ENCODE measurements at places on chromosomes 16 and 17. TPM values are rescaled to one million over a fixed set of nuclear protein-coding genes. Genes with fewer than 3 reads are reported as not detected.

- H3K4me1 ChIP-seq = peaks cover 6% of the 10 kb centered on the region
- peak overlapping the region; percentile 53 for H3K4me3 ChIP-seq
- H3K36me3 ChIP-seq = no peaks in the 10 kb centered on the region
- H3K27me3 ChIP-seq = no peaks in the 10 kb centered on the region
- peak; percentile 68 for DNase-seq
These were observed 50.8 kb downstream of the TBC1D26 start for GRCh38 chr17:15782866-15783265.

GRCh38 chr16:72896485-72897118 lies 151.3 kb downstream of the ZFHX3 start:
- H3K4me1 ChIP-seq = peaks cover 11% of the 10 kb centered on the region
- no peaks in the 10 kb centered on the region for H3K27me3 ChIP-seq
- no peak overlapping the region for H3K4me3 ChIP-seq
- DNase-seq = no peak
- H3K36me3 ChIP-seq = no peaks in the 10 kb centered on the region

- H3K27ac ChIP-seq = peak overlapping the region; percentile 83
- H3K4me1 ChIP-seq = peaks cover 82% of the 10 kb centered on the region
- no peaks in the 10 kb centered on the region for H3K36me3 ChIP-seq
- H3K4me3 ChIP-seq = no peak overlapping the region
These were observed 3.0 kb upstream of the BCAR1 start for GRCh38 chr16:75254359-75254837.

GRCh38 chr16:31083981-31084380 lies 4.8 kb downstream of the PRSS53 start:
- H3K27ac ChIP-seq = no peak overlapping the region
- DNase-seq = no peak

DNA sequence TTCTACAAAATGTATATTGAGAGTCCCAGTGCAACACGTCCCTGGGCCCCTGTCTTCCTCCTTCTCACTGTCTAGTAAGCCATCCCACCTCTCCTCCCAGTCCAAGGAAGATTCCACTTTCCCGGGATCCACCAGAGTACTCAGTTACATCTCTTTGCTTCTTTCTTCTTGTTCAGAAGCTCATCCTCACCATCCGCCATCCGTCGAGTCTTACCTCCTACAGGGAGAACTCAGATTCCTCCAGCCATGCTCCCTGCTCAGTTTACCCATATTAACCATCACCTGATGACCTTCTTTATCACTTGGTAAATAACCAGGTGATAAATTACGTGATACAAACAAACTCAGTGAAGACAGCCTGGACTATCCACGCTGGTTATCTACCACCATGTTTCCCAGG lies 57.1 kb downstream of the CYTH1 start:
- H3K4me1 ChIP-seq = peaks cover 71% of the 10 kb centered on the region
- H3K4me3 ChIP-seq = no peak overlapping the region

DNA sequence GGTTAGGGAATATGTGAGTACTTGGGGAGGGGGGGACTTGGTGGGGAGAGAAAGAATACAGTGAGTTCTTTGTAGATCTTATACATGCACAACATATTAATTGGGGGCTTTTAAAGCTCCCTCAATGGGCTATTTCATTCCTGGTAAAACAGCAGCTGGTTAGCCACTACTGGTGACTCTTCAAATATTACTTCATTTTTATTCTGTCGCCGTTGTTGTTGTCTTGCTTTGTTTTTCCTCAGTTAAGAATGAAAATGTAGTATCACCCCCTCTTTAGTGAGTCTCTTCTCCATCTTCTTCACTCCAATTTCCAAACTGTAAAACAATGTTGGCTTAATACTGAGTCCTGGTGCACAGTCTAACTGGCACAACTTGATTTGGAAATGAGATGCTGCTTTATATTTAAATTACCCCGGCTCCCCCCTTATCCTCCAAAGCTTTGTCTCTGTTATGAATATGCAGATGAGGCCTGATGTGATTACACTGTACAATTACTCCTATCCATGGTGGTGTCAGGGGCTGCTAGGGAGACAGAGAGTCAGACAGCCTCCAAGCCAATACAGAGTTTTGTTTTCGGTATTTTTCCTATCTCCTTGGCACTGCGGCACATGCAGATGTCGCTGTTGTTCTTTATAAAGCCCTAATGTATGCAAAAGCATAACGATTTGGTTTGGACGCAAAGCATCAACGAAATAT lies 256.9 kb upstream of the PMFBP1 start:
- H3K4me1 ChIP-seq = no peaks in the 10 kb centered on the region
- H3K27ac ChIP-seq = no peak overlapping the region
- no peak overlapping the region for H3K4me3 ChIP-seq

- no peak overlapping the region for H3K27ac ChIP-seq
- no peak overlapping the region for H3K4me3 ChIP-seq
These were observed 1.7 kb upstream of the GCGR start for GRCh38 chr17:81802048-81802758.

DNA sequence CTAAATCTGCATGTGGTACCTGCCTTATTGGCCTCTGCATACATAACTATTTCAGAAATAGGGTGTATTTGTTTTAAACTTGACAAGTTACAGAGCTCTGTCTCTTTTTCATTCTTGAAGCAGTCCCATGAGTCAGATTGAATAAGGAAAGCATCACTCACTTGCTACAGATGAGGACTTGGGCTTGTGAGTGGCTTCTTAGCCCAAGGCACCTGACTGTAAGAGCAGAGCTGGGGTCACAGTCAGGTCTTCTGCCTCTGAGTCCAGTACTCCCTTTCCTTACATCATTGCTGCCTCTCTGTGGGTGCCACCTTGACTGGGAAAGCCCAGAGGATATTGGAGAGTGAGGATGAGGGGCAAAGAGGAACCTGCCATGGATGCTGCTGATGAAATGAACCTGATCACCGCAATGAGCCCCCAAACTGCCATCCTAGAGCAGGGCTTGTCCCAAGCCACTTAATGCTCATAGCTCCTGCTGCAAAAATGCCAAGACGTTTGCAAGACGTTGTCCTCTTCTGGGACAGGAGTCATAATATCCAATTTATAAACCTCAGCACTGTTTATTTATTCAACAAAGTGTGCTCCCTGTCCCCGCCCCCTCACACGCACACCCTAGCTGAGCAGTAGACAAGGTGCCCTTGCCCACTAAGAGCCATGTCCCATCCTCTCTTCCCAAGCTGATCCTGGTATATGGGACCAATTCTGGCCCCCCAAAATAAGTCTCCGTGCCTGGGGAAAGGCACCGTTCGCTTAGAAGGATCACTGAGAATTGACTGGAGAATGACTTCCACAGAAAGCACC lies 74.1 kb downstream of the CCDC182 start:
- no peaks in the 10 kb centered on the region for H3K36me3 ChIP-seq
- no peak for DNase-seq
- H3K27me3 ChIP-seq = no peaks in the 10 kb centered on the region
- peak overlapping the region; percentile 6 for H3K27ac ChIP-seq
- no peak overlapping the region for H3K4me3 ChIP-seq

DNA sequence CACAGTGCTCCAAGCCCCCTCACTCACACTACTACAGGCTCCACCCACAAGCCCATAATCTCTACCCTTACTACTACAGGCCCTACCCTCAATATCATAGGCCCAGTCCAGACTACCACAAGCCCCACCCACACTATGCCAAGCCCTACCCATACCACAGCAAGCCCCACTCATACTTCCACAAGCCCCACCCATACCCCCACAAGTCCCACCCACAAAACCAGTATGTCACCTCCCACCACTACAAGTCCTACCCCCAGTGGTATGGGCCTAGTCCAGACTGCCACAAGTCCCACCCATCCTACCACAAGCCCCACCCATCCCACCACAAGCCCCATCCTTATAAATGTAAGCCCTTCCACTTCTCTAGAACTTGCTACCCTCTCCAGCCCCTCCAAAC lies 13.8 kb downstream of the RIPOR1 start:
- peaks cover 38% of the 10 kb centered on the region for H3K36me3 ChIP-seq
- no peak for DNase-seq
- no peaks in the 10 kb centered on the region for H3K27me3 ChIP-seq
- no peak overlapping the region for H3K4me3 ChIP-seq

GRCh38 chr16:51035711-51036110 lies 115.4 kb downstream of the SALL1 start:
- H3K27me3 ChIP-seq = no peaks in the 10 kb centered on the region
- H3K27ac ChIP-seq = no peak overlapping the region
- no peak for DNase-seq
- no peaks in the 10 kb centered on the region for H3K36me3 ChIP-seq
- peaks cover 7% of the 10 kb centered on the region for H3K4me1 ChIP-seq

DNA sequence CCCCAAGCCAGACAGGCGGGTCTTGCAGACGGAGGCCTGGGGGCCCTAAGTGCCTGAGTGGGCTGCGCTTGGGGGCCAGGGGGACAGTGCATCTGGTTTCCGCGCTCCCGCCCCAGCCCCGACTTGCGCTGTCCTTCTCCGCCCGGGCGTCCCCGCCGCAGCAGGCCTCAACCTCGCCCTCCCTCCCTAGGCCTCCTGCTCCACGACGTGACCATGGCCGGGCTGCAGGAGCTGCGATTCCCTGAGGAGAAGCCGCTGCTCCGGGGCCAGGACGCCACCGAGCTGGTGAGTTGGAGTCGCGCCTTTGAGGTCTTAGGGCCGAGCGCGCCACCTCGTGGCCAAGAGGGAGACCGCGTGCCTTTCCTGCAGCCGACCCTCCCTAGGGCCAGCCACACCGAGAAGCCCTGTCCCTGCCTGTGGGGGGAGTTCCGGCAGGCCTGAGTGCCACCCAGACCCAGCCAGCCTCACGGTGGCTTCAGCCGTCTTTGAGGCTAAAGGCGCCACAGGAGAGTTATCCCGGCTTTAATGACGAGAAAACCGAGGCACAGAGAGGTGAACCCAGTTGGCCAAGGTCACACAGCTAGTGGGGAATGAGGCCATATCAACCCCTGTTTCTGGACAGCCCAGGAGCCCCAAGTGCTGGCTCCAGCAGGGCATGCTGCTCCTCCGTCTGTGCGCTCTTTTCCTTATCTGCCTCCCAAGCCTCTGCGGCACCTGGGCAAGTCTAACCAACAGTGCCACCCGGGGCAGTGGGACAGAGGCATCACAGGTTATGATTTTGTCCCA lies 12.2 kb upstream of the NDRG4 start:
- H3K36me3 ChIP-seq = no peaks in the 10 kb centered on the region
- peaks cover 58% of the 10 kb centered on the region for H3K4me1 ChIP-seq
- peak overlapping the region; percentile 33 for H3K4me3 ChIP-seq

- no peaks in the 10 kb centered on the region for H3K27me3 ChIP-seq
- H3K36me3 ChIP-seq = no peaks in the 10 kb centered on the region
- H3K27ac ChIP-seq = peak overlapping the region; percentile 96
- no peak overlapping the region for H3K4me3 ChIP-seq
- peaks cover 13% of the 10 kb centered on the region for H3K4me1 ChIP-seq
- no peak for DNase-seq
These were observed 1.1 kb upstream of the FAM20A start for GRCh38 chr17:68602289-68602688.

GRCh38 chr17:3888343-3889171 lies 4.3 kb downstream of the CAMKK1 start:
- DNase-seq = peak; percentile 72
- H3K4me1 ChIP-seq = peaks cover 77% of the 10 kb centered on the region
- no peaks in the 10 kb centered on the region for H3K36me3 ChIP-seq
- peak overlapping the region; percentile 79 for H3K27ac ChIP-seq

DNA sequence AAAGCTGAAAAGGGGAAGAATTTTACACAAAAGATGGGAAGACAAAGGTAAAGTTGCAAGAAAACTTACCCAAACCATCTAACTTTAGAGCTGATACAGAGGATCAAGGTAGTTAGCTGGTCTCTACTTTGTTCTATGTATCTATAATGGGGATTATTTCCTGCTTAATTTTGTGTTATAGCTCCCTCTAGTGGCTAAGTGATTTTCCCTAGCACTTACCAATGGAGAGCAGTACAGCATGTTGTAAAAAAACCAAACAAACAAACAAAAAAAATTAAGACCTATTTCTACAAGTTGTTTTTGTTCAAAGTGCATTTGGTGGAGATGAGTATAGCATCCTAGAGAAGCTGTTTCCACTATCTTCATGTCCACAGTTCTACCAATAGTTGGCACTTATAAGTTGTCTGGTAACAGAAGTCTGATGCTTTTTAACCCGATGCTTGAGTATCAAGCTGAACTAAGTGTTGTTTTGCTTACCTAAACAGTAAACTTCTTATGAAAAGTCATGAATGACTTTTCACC lies 7.5 kb downstream of the SRSF1 start:
- H3K4me3 ChIP-seq = no peak overlapping the region
- H3K4me1 ChIP-seq = peaks cover 14% of the 10 kb centered on the region
- no peak for DNase-seq

DNA sequence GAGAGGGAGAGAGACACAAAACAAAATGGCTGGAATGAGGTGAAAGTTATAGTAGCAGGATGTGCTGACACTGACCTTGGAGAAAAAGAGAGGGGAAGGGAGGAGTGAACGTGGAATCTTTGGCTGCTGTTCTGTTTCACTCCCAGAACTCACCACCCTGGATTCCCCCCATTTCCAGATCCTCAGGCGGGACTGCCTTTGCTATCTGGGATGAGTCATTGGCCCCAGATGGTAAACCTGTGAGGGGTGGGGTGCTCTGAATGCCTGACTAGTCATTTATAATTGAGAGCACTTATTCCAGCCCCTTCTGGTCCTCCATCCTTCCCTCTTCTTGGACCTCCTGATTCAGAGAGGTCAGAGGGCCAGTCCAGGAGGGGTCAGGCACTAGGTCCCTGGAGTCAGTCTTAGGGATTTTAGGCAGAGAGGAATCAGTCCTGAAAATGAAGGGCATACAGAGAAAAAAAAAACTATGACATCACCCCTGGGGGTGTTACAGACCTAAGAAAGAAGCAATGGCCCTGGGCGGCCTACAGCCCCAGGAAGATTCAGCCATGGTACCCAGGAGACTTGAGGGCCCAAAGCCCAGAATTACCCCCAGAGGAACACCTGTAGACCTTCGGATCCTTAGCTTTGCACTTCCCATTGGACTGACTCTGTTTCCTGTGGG lies 2.2 kb upstream of the ZG16 start:
- no peak overlapping the region for H3K4me3 ChIP-seq
- H3K36me3 ChIP-seq = no peaks in the 10 kb centered on the region
- no peak for DNase-seq
- H3K4me1 ChIP-seq = no peaks in the 10 kb centered on the region

- H3K4me3 ChIP-seq = no peak overlapping the region
- no peaks in the 10 kb centered on the region for H3K36me3 ChIP-seq
- no peaks in the 10 kb centered on the region for H3K27me3 ChIP-seq
- H3K27ac ChIP-seq = peak overlapping the region; percentile 46
These were observed 58.3 kb downstream of the B9D1 start for GRCh38 chr17:19304209-19304608.

DNA sequence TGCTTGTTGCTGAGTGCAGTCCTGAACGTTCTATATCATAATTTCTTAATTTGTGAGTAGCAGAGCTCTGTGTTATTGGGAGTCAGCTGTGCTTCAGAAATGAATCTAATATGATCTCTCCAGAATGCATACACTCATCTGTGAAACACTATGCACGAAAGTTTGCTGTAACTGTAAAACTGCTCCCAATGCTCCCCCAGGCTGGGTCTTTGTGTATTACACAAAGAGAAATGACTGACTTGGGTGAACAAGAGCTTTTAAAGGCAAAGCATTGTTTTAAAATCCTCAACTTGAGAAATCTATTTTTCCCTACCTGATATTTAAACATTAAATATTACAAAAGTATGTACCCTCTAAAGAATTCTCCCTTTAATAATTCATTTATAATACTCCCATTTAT lies 636.7 kb upstream of the KIF2B start:
- no peaks in the 10 kb centered on the region for H3K4me1 ChIP-seq
- DNase-seq = no peak
- no peak overlapping the region for H3K4me3 ChIP-seq
- H3K36me3 ChIP-seq = no peaks in the 10 kb centered on the region
- H3K27me3 ChIP-seq = peaks cover 3% of the 10 kb centered on the region

Gene WNK4
- not detected for total RNA-seq

Gene GSDMA
- 0.27 TPM for total RNA-seq

Gene EFCAB3
- total RNA-seq = not detected

Gene ZFPM1
- 3.4 TPM for total RNA-seq

Gene MYBBP1A
- 20.4 TPM for total RNA-seq

Gene SLC52A1
- not detected for total RNA-seq

Gene SLC6A4
- total RNA-seq = 0.16 TPM

Gene PLA2G10
- not detected for total RNA-seq
